ENCODE measurements at places on chromosomes 7 and 10.

- H3K36me3 ChIP-seq, result no peaks in the 10 kb centered on the region
- peaks cover 13% of the 10 kb centered on the region for H3K4me1 ChIP-seq
- no peak overlapping the region for H3K4me3 ChIP-seq
- H3K27ac ChIP-seq, result no peak overlapping the region
Observed at GRCh38 chr10:89389254-89389653, 3.2 kb upstream of the IFIT1 start.

- H3K36me3 ChIP-seq, result no peaks in the 10 kb centered on the region
- no peaks in the 10 kb centered on the region for H3K4me1 ChIP-seq
- DNase-seq, result no peak
- no peak overlapping the region for H3K27ac ChIP-seq
Observed at GRCh38 chr10:104657457-104657856, 16.4 kb downstream of the SORCS3 start.

DNA sequence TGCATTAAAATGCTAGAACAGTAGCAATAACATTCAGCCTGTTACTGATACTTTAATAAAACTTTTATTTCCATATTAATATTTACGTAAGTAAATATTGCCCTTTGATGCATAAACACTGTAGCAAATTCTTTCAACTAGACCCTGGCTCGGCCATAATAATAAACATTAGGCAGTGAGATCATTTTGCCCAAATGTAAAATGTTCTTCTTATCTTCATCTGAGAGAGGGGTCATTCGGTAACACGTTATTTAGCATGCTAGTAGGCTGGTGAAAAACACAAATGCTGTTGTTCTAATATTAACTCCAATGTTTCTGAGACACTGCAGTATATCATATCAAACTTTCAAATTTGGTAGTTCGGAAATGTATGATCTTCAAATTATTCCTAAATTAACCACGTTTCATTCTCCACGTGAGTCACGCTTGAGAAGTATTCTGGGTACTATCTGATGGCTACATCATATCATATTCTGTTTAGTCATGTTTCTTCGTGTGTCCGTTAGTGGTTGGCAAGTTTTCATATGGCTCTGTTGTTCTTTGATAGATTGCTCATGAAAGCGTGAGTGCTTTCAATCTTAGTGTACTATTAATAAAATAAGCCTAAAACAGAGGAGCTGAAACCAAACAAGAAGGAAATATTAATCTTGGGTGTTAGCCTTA lies 145.8 kb downstream of the NSUN6 start:
- no peak overlapping the region for H3K27ac ChIP-seq
- H3K4me1 ChIP-seq, result no peaks in the 10 kb centered on the region
- H3K27me3 ChIP-seq, result no peaks in the 10 kb centered on the region
- no peak for DNase-seq

DNA sequence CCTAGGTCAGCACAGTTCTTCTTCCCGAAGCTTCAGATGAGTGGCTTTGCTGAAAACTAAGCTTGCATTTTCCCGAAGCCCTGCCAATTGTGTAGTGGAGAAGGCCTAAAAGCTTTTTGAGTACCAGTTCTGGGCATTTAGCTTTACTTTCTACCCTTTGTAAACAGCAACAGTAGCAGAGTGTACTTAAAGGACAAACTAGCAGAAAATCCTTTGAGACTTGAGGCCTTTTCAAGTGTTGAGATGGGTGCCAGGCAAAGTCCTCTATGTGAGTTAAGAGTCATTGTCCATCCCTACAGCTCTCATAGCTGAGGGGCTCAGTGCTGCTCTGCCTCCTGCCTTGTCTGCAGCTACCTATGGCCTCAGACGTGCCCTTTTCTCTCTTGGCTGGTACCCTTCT lies 368.2 kb downstream of the CCSER2 start:
- H3K4me3 ChIP-seq, result no peak overlapping the region
- H3K27ac ChIP-seq, result no peak overlapping the region
- no peak for DNase-seq
- peaks cover 10% of the 10 kb centered on the region for H3K27me3 ChIP-seq

- H3K27me3 ChIP-seq, result no peaks in the 10 kb centered on the region
- no peak overlapping the region for H3K27ac ChIP-seq
- DNase-seq, result no peak
- H3K36me3 ChIP-seq, result no peaks in the 10 kb centered on the region
- H3K4me1 ChIP-seq, result no peaks in the 10 kb centered on the region
Observed at GRCh38 chr7:130092598-130092997, 22.3 kb downstream of the KLHDC10 start.

DNA sequence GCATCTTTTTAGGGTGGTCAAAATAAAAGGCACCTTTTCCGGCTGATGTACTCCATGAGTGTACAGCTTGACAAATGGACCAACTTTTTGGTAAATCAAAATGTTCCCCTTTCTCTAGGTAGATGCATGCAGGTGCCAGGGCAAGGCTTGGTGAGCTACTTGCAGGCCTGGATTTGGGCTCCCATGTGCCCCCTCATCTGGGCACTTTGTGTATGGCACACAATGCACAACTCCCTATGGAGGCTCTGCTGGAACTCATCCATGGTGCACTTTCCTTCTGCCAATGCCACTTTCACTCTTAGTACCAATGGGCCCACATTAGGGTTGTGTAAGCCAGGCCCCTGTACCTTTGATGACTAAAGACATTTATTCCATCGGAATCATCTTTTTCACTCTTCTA lies 300.8 kb downstream of the SDHAF3 start:
- no peaks in the 10 kb centered on the region for H3K4me1 ChIP-seq

DNA sequence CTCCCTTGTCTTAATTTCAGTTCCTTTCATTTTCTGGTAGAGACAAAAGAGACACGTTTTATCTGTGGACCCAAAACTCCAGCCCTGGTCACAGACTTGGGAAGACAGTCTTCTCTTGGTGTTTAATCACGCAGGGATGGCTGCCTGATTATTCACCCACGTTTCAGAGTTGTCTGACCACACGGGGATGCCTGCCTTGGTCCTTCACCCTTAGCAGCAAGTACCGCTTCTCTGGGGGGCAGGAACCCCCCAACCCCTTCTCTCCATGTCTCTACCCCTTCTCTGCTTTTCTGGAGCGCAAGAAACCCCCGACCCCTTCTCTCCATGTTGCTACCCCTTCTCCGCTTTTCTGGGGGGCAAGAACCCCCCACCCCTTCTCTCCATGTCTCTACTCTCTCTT lies 95.8 kb downstream of the MACC1 start:
- no peaks in the 10 kb centered on the region for H3K4me1 ChIP-seq
- no peak overlapping the region for H3K27ac ChIP-seq
- DNase-seq, result no peak
- H3K36me3 ChIP-seq, result no peaks in the 10 kb centered on the region
- H3K27me3 ChIP-seq, result no peaks in the 10 kb centered on the region
- H3K4me3 ChIP-seq, result no peak overlapping the region

Data from T-cell (primary cell).